HCEC 1CT (cell line): ENCODE measurements at places on chromosomes 7 and 10.
A peak's percentile ranks its signal among the peaks of the same experiment; 100 is the strongest.

GRCh38 chr7:30815951-30816644 is 44.9 kb downstream of the MINDY4 start:
- DNase-seq, result no peak

GRCh38 chr7:3243256-3243655 is 57.8 kb upstream of the SDK1 start:
- DNase-seq, result no peak

DNA sequence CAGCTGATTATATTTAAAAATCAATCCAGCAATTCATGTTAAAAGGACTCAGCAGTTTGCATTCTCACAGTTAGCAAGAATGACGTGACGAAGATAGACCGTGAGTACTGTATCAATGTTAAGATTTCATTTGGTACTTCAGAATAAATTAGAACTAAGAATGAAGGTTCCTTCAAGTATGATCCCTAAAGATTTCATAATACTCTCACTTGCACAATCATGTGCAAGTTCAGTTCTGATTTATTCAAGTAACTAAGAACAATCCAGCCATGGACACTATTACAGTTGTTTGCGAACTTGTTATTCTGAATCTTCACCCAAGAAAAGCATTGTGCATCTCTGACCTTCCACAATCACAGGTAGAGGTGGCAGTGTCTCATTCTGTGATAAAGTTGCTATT is 7.7 kb downstream of the RHEB start:
- peak; percentile 20 for DNase-seq

DNA sequence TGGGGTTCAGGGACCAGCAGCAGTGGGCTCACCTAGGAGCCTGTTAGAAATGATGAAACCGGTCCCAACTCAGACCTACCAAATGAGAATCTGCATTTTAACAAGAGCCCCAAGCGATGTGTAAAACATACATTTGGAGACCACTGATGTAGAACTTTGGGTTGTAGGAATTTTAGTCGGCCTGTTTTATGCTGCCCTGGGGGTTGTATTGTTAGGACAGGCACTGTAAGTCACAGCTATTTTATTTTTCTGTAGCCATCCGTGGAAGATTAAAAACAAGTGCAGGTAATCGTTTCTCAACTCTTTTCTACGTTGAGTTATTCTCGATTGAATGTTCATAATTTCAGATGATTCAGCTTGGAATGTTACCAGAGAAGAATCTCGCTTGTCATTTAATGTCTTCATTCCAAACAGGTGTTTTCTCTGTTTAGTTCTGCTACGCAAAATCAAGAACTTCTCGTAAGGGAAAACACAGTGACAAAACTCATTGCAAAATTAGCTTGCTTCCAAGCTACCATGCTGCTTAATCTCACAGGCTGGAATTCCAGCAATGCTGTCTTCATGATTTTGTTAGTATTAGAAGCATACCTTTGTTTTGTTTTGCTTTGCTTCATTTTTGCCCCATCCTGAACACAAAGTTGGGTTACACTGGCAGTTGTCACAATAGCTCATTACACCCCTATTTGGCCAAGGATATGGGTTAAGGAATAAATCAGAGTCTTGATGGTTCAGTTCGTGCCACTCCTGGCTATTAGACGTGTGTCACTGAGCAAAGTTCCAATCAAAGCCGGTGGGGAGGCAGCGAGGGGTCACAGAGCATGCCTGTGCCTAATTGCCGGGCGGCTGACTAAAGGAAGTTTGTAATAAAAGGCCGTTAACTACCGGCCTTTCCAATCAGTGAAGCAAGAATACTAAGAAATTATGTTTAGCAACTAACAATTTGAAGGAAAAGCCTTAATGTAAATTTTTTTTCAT is 676.9 kb downstream of the GATA3 start:
- DNase-seq, result no peak

- no peak for DNase-seq
These were observed 101.8 kb upstream of the RET start for GRCh38 chr10:42975005-42975493.

DNA sequence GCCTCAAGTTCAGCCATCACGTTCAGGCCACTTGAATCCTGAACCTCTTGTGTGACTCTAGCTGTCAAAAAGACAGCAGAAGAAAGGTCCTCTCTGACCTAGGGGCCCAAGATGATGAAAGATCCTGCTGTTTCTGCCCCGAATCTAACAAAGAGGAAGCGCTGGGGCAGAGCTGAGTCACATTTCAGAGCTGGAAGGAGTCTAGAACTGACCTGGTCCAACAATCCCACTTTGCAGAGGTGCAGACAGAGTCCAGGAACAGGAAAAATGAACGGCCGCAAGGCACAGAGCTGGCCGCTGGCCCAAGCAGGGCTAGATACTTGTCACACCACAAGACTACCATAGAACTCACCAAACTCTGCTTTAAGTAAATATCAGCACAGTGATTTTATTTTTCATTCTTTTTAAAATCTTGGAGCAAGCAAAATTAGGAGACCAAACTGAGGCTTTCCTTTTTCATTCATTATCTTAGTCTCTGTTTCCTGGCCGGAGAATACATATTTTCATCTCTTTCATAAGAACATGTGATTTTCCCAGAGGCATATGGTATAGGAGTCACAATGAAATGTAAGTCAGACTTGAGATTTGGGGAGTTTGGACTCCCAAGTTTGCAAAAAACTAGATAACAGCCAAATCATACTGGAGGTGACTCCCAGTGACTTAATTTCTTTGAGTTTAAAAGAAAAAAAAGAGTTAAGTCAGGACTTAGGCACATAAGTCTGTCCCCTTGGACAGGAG is 52.8 kb downstream of the CHST15 start:
- DNase-seq, result no peak

- DNase-seq, result no peak
These were observed 142.4 kb upstream of the LYZL1 start for GRCh38 chr10:29146311-29147100.

- peak; percentile 93 for DNase-seq
These were observed 312.0 kb upstream of the ZMIZ1 start for GRCh38 chr10:78756604-78757343.

GRCh38 chr7:138891446-138891810 is 89.8 kb downstream of the KIAA1549 start:
- DNase-seq, result no peak

DNA sequence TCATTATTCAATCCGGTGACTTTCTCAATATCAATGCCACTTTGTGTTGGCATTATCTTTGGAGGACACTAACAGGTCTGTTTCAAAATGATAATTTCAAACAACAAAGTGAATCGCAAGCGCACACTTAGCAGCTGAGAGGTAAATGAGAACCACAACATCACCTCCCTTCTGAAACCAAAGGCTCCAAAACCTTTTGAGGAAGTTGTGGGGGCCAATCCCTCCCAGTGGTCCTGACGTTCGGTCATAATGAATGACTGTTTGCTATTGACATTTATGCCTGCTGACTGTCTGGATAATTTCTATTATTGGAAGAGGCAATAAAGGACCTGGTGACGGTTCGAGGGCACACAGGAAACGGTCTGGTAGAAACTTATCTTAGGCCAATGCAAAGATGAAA is 1.8 kb downstream of the ADARB2 start:
- DNase-seq, result no peak

DNA sequence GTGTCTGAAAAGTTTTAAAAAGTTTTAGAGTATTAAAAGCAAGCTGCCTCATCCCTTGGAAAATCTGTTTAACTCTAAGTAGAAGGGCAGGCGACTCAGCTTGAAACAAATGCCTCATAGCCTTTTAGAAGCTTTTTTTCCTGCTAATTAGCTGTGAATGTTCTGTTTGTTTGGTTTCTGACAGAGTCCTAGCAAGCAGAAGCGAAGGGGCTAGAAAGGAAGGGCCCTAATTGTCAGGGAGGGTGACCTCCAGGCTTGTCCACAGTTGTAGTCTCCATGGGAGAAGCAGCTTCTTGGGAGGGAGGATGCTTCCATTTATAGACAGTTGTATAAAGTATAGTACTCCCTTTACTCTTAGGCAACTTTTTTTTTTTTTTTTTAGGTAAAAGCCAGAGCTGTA is 90.9 kb downstream of the DNAJC1 start:
- DNase-seq, result no peak

DNA sequence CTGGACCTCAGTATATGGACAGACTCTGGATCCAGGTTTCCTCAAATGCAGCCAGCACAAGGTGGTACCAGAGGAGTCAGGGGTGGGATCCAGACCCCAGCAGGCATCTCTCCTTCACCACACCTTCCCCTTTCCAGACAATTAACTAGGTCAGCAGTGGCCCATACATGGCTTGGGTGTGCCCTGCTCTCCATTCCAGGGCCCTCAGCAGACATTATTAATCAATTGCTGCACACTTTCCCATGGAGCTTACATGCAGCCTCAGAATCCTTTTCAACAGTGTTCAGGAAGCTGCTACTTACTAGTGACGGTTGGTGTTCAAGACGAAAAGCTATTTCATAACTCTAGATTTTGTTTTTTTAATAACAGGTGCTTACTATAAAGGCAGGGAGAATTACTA is 6.0 kb downstream of the COL13A1 start:
- peak; percentile 34 for DNase-seq

DNA sequence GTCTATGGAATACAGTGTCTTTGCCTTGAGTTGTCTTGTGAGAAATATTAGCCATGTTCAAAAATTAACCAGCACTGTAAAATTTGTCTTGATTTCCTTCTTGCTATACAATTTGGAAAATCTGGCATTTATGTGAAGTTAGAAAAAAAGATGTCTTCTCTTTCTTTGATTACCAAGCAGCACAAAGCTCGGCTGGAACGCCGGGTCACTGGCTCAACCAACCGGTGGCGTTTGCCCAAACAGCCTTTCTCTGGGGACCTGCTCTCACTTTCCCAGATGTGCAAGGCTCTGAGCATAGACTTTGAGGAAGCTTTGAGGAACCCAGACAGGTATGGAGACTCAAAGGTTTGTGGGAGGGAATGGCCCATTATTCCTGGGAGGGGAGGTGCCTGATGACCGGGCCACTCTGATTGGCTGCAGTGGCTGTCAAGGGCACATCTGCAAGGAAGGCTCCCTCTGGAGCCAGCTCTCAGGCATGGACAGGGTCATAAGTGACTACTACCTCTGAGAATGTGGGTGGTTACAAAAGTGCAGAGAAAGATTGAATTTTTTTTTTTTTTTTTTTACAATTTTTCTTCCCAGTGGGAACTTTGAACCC is 5.6 kb downstream of the BTBD16 start:
- DNase-seq, result peak; percentile 69

- no peak for DNase-seq
These were observed 180.9 kb upstream of the LYZL1 start for GRCh38 chr10:29107866-29108498.

GRCh38 chr10:29736366-29737073 is 101.7 kb upstream of the SVIL start:
- no peak for DNase-seq

- DNase-seq, result no peak
These were observed 287.2 kb upstream of the RNF32 start for GRCh38 chr7:156353352-156353751.

- peak; percentile 45 for DNase-seq
These were observed 15.9 kb downstream of the PRKG1 start for GRCh38 chr10:51090190-51090589.

- peak; percentile 16 for DNase-seq
These were observed 127.0 kb upstream of the JCAD start for GRCh38 chr10:30186371-30186875.

DNA sequence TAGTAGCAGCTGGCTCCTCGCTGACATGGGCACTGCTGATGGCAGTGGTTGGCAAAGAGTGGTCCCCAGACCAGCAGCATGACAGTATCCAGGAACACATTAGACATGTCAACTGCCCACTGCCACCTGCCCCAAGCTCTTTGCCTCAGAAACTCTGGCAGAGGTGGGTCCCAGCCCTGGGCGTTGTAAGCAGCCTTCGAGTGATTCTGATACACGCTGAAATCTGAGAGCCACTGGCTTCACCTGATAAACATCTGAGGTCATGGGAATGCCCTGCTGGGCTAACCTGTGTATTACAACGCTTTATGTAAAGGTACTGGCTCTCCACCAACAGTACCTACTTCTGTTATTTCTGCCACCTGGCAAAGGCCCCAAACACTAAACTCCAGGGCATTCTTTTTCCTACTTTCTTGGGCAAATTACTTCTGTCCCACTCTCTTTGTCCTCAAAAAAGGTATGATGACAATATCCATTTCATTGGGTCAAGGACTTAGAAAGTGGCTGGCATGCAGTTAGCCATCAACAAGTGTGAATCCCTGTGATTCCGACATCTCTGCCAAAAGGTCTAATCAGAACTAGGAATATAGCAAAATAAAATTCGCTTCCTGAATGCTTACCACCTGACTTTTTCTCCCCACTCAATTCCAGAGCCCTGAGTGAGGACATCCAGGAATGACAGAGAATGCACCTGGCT is 9.2 kb downstream of the SGMS1 start:
- no peak for DNase-seq
